ENCODE measurements at places on chromosomes 5 and 9.

DNA sequence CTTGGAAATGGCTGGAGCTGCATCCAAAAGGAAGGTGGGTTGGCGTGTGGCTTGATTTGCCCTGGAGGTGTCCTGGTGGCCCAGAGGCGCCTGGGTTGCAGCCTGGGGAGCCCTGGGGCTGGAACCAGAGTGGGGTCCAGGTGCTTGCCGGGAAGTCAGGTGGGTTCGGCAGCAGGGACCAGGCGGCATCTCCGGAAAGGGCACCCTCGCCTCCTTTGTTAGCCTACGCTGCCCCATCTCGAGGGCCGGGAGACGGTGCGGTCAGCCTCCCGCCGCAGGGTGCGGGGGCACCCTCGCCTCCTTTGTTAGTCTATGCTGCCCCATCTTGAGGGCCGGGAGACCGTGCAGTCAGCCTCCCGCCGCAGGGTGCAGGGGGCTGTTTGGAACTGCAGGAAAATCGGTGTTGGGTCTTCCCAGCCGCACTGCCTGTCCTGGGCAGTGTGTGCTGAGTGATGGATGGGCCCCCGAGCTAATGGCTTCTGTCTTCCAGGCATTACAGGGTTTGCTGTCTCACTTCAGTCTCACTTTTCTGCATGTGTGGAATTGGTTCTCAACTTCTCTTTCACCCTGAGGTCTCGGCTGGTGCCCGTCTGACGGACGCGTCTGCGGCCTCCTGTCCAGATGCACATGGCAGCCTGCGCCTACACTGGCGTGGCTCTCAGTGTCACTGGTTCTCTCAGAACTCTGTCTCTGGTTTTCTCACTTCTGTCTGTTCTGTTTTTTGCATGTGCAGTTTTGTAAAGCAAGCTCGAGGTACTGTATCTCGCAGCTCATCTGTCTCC is 139.0 kb downstream of the CACNA1B start:
- no peak for DNase-seq

- DNase-seq, result no peak
Measured at GRCh38 chr9:536597-537511, 304.6 kb upstream of the DMRT1 start.

DNA sequence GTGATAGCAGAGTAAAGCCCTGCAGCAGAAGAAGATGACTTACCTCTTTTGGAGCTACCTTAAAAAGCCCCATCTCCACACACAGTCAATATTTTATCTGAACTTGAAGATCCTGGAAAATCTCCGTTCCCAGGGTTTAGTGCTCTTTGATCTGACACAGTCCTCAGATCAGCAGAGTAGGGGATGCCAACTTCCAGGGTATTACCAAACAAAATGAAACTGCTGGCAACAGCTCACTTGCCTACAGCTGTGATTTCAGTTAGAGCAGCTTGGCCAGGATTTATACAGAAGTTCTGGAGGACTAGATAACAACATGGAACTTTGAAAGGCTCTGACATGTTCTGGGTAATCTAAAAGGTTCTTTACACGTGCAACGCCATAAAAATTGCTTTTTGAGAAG is 1537.8 kb upstream of the ACO1 start:
- no peak for DNase-seq

GRCh38 chr9:101791938-101792337 is 53.5 kb upstream of the GRIN3A start:
- DNase-seq, result no peak

DNA sequence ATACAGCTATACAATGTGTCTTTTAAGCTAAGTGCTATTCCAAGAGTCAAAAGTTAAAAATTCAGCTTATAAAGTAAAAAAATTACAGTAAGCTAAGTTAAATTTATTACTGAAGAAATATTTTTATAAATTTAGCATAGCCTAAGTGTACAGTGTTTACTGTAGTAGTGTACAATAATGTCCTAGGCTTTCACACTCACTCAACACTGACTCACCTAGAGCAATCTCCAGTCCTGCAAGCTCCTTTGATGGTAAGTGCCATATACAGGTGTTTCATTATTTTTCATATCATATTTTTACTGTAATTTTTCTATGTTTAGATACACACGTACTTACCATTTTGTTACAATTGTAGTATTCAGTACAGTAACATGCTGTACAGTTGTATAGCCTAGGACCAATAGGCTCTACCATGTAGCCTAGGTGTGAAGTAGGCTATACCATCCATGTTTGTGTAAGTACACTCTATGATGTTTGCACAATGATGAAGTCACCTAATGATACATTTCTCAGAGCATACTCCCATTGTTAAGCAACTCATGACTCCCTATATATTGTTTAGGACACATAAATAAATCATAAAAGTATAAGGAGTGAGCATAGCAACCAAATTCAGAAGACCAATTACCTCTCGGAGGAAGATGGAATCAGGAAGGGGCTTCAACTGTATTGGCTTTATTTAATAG is 165.1 kb upstream of the SLC30A5 start:
- DNase-seq, result no peak

DNA sequence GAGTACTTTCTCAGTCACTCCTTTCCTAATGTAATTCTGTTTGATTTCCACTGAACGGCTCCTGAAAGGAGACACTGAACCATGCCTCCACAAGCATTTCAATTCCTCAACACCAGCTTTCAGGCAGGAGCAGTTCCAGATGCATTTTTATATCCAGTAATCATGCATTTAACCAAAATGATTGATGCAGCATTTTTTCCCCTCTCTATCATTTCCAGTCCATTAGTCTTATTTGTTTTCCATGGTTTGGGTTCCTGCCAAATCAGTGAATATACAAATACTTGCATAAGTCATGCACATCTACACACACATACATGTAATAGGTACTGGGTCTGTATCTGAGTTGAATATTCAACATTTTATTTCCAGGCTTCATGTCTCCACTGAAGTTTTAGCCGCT is 122.7 kb downstream of the GRIA1 start:
- no peak for DNase-seq

DNA sequence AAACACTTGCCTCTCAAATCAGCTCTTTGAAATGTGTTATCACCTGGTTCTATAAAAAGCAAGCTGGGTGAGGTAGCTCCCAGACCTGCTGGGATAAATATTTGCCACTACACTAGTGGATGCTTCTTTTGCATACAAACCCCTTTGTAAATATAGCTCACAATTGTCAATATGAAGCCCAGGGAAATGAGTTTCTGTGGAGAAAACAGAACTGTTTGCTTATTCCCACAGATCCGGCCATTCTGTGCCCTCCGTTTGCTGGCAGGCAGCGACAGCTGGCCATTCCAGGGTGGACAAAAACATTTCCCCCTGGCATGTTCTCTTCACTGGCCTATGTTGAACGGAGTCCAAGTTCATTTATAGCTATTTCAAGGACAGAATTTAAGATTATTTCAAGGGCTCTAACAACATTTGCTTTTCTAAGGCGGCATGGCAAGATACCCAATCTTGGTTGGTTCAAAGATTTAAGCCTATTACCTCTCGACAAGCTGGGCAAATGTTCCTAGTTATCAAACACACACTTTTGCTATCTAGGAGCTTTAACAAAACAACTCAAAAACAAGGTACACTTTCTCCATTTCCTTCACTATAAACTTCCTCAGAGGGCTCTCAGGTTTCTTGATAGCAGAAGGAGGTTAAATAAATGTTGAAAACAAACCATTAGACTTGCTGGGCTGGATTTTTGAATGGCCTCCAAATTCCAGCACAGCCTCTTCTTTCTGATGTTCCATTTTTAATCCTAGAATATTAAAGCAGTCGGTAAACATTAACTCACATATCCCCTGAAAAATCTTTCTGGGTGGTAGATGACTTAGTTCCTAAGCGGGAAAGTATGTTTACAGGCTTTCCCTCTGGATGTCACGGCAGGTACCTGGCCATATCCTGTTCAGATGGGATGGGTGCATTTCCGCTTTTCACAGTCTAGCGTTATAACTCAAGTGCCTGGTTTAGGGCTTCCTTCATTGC is 332.3 kb downstream of the PLK2 start:
- DNase-seq, result no peak

GRCh38 chr5:149280802-149281201 is 9.1 kb downstream of the AFAP1L1 start:
- DNase-seq, result no peak

- no peak for DNase-seq
Measured at GRCh38 chr5:28313953-28314352, 1275.6 kb upstream of the CDH9 start.

GRCh38 chr5:154467655-154468354 is 10.2 kb downstream of the HAND1 start:
- peak; percentile 56 for DNase-seq

- DNase-seq, result no peak
Measured at GRCh38 chr5:74389531-74390305, 250.8 kb downstream of the ENC1 start.

GRCh38 chr5:61732369-61732768 is 400.3 kb downstream of the ZSWIM6 start:
- no peak for DNase-seq

- no peak for DNase-seq
Measured at GRCh38 chr9:125329978-125330377, 68.4 kb downstream of the GAPVD1 start.

DNA sequence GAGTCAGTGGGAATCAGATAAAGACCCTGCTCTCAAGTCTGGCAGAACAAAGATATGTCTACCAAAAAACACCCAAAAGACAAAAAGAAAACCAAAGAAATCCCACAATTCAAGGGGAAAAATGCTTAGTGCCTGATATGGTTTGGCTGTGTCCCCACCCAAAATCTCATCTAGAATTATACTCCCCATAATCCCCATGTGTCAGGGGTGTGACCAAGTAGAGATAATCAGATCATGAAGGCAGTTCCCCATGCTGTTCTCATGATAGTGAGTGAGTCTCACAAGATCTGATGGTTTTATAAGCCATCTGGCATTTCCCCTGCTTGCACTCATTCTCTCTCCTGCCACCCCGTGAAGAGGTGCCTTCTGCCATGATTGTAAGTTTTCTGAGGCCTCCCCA is 13.4 kb downstream of the FBXO10 start:
- DNase-seq, result no peak

GRCh38 chr9:120438111-120438510 is 141.9 kb downstream of the CDK5RAP2 start:
- no peak for DNase-seq

DNA sequence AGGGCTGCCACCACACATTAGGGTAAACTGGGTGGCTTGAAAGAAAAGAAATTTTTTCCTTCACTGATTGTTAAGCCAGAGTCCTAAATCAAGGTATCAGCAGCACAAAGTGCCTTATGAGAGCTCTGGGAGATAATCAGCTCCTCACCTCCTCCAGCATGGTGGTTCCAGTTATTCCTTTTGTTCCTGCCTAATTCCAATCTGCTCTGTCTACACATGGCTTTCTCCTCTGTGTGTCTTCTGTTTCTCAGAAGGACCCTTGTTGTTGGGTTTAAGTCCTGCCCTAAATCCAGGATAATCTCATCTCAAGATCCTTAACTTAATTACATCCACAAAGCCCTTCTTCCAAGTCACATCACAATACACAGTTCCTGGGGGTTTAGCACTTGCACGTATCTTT is 1352.0 kb upstream of the CDH9 start:
- DNase-seq, result no peak

GRCh38 chr5:83450183-83450966 is 21.2 kb upstream of the VCAN start:
- DNase-seq, result no peak

DNA sequence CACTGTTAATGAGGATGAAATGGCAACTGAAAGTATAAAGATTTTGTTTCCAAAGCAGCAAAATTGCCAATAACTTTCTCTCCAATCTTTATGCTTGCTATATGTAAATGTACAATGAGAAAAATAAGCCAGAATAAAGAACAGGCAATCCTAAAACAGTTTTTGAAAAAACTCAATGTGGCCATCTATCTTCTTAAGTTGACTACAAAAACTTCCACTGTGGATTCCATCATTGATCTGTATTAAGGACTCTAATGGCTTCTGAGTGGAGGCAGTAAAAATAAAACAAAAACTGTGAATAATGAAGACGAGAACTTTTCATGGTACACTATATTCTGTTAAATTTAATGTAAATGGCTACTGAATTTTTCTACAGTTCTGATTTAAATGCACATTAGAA is 382.9 kb downstream of the TMEM232 start:
- no peak for DNase-seq

DNA sequence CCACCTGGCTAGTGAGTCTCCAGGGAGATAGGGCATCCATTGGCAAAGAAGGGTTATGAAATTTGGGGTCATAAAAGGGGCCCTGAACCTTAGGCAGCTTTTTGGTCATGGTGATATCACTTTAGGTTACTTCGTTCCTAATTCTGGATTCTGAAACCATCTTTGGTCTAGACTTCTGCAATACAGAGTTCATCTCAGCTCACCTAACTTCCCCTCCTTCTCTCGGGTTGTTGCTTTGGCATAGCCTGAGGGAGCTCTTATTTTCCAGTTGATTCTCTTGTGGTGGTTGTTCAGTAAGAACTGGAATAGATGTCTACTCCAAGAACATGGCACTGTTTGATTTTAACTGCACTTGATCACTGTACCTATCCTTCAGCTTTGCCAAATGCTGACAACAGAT is 148.9 kb upstream of the RUSC2 start:
- DNase-seq, result no peak

GRCh38 chr5:54362434-54362833 is 52.1 kb upstream of the ARL15 start:
- DNase-seq, result no peak

DNA sequence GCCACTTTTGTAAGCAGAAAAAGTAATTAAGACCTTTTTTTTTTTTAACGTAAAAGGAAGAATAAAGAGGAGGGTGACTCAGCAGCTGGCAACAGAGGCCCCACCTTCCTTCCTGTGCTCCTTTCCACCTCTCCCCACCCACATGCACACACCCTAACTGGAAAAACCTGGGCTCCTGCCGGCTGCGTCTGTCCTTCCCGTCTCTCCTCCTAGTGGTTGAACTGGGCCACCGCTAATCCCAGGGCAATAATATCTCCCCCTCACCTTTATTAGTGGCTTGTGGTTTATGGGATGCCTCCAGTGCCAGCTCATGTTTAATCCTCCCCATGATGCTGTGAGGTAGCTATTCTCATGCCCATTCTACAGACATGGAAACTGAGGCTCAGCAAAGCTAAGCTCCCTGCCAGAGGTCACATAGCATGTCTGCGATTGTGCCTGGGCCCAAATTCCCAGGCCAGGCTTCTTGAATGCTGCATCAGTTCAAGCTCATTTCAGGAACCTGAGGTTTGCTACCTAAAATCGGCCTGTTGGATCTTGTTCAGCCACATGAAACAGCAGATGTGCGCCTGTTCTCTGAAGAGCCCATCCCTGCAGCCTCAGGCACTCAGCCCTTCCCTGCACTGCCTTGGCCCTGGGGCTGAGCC is 60.9 kb upstream of the IL17B start:
- DNase-seq, result no peak

GRCh38 chr5:180632768-180633167 is 16.6 kb downstream of the FLT4 start:
- no peak for DNase-seq

- no peak for DNase-seq
Measured at GRCh38 chr5:122182491-122182921, 53.2 kb downstream of the ZNF474 start.

DNA sequence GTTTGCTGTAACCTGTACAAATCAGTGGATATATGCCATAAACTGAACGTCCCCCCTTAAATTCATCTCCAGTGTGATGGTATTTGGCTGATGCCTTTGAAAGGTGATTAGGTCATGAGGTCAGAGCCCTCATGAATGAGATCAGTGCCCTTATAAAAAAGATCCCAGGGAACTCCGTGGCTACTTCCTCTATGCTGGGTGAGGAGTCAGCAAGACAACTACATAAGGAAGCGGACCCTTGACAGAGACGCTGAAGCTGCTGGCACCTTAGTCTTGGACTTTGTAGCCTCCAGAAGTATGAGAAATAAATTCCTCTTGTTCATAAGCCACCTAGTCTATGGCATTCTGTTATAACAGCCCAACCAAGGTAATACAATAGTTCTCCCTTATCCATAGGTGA is 215.1 kb upstream of the ZNF608 start:
- DNase-seq, result no peak
